Sigmoid colon (tissue), 7 donors: ENCODE measurements at places on chromosomes 16 and 17. TPM values are rescaled to one million over a fixed set of nuclear protein-coding genes. Genes with fewer than 3 reads are reported as not detected.
A peak's percentile ranks its signal among the peaks of the same experiment; 100 is the strongest.

DNA sequence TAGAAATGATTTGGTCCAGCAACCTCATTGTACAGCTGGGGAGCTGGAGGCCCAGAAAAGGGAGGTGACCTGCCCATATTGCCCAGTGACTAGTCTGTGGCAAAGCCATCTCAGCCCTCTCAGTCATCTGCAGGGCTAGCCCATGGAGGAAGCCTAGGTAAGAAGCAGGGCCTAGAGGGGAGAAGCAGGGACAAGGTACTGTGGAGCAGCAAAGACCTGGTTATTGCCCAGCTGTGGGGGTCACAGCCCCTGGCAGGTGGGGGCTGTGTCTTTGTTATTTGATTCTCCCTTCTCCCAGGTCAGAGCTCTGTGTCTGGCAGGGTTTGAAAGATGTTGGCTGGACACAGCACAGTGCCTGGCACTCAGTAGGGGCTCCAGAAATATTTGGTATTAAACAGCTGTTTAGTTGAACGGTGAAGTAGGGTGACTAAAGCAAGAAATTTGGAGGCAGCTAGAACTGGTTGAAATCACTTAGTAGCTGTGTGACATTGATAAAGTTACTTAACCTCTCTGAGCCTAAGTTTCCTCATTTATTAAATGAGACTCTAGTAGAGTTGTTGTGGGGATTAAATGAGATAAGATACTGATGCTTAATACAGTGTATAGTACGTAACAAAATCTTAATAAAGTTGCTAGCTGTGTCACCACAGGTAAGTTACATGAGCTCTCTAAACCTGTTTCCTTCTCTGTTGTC is 17.3 kb downstream of the CCR7 start:
- peak overlapping the region; percentile 89 for H3K27ac ChIP-seq
- H3K27me3 ChIP-seq = no peaks in the 10 kb centered on the region
- DNase-seq = no peak
- H3K4me1 ChIP-seq = peaks cover 65% of the 10 kb centered on the region
- no peaks in the 10 kb centered on the region for H3K36me3 ChIP-seq
- no peak overlapping the region for H3K4me3 ChIP-seq

DNA sequence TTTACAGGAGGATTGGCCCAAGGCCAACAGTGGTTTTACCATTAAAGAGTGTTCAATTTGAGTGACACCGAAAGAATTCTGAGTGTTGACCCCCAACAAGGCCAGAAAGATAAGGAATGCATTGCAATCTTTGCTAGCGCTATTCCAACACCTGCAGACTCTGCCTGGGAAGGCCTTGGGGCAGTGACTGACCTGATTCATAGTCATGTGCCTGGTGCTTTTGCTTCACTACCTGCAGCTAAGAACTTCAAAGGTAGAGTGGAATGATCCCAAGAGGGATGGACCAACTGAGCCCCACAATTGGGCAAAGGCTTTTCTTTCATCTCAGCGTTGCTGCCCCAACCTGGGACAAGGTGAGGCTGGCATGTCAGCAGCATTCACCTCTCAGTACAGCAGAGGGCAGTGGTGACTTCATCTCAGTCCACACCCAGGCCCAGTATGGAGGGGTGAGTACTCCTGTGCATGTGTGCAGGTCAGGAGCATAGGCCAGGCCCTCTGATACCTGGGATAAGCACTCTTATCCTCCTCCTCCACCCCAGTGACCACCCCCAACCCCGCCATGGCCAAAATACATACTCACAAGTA is 149.6 kb upstream of the GNAO1 start:
- H3K4me3 ChIP-seq = no peak overlapping the region
- no peaks in the 10 kb centered on the region for H3K36me3 ChIP-seq
- no peak overlapping the region for H3K27ac ChIP-seq
- H3K4me1 ChIP-seq = no peaks in the 10 kb centered on the region
- no peaks in the 10 kb centered on the region for H3K27me3 ChIP-seq

DNA sequence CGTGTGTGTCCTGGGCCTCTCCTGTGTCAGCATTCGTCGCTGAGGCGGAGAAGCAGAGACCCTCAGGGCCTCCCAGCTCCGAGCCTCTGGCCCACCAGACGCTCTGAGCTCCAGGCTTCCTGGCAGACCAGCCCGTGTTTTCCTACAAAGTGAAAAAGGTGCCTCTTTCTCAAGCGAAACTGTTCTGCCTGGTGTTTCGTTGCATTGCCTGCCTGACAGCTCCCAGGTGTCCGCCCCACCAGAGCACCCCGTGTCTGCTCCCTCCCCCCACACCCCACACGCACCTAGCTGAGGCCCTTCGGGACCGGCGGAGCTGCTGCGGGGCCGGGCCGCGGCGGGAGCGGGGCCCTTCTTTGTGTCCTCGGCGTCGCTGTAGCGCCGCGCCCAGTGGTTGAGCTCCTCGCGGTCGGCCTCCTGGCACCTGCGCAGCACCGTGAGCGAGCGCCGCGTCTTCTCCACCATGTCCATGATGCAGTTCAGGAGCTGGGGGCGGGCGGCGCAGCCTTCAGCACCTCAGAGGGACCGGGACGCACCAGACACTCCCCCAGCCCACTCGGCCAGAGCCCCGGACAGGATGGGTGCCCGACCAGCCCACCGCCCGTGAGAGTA is 14.7 kb upstream of the PABPN1L start:
- peaks cover 25% of the 10 kb centered on the region for H3K27me3 ChIP-seq
- H3K4me1 ChIP-seq = peaks cover 9% of the 10 kb centered on the region
- no peak overlapping the region for H3K27ac ChIP-seq

GRCh38 chr17:60916043-60916442 is 238.4 kb downstream of the BCAS3 start:
- no peak overlapping the region for H3K4me3 ChIP-seq
- no peaks in the 10 kb centered on the region for H3K36me3 ChIP-seq
- no peak overlapping the region for H3K27ac ChIP-seq
- no peaks in the 10 kb centered on the region for H3K27me3 ChIP-seq
- no peaks in the 10 kb centered on the region for H3K4me1 ChIP-seq

DNA sequence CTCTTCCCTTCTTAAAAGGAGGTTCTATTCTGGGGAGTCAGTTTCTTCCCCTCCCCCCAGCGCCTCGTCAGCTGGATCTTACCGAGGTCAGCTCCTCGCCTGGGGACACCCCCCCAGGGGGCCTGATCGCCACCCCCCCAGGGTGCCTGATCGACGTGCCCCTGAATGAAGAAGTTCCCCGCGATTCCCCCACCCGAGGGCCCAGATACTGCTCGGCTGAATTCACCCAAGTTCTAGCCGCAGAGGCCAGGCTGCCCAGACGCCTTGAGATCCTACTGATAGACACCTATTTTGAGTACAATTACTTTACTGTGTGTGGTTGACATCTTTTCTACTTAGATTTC is 1.4 kb downstream of the RAB11FIP3 start:
- no peak overlapping the region for H3K27ac ChIP-seq
- H3K36me3 ChIP-seq = no peaks in the 10 kb centered on the region
- peaks cover 45% of the 10 kb centered on the region for H3K4me1 ChIP-seq
- no peaks in the 10 kb centered on the region for H3K27me3 ChIP-seq

- peaks cover 7% of the 10 kb centered on the region for H3K4me1 ChIP-seq
- H3K27ac ChIP-seq = no peak overlapping the region
- no peaks in the 10 kb centered on the region for H3K36me3 ChIP-seq
These were observed 19.8 kb downstream of the CPD start for GRCh38 chr17:30398328-30399041.

GRCh38 chr16:48911700-48912099 is 301.7 kb upstream of the N4BP1 start:
- H3K4me3 ChIP-seq = no peak overlapping the region
- H3K36me3 ChIP-seq = no peaks in the 10 kb centered on the region
- H3K27me3 ChIP-seq = no peaks in the 10 kb centered on the region
- H3K4me1 ChIP-seq = no peaks in the 10 kb centered on the region
- H3K27ac ChIP-seq = no peak overlapping the region

GRCh38 chr17:81274471-81274855 is 20.6 kb downstream of the SLC38A10 start:
- no peak overlapping the region for H3K27ac ChIP-seq
- peaks cover 40% of the 10 kb centered on the region for H3K36me3 ChIP-seq
- no peak for DNase-seq
- H3K4me3 ChIP-seq = no peak overlapping the region
- no peaks in the 10 kb centered on the region for H3K27me3 ChIP-seq

- peak; percentile 73 for DNase-seq
- H3K4me3 ChIP-seq = peak within 1 kb of the TSS; percentile 56
- peaks cover 42% of the 10 kb centered on the region for H3K4me1 ChIP-seq
- no peaks in the 10 kb centered on the region for H3K36me3 ChIP-seq
- peaks cover 40% of the 10 kb centered on the region for H3K27me3 ChIP-seq
These were observed at the start of gene SRCIN1 for GRCh38 chr17:38605841-38606645. SRCIN1 (minus strand) TSS chr17:38605952; CDS start chr17:38605705, 247 bp downstream.

GRCh38 chr17:76139801-76140660 is 1.0 kb downstream of the FOXJ1 start:
- H3K27me3 ChIP-seq = peaks cover 56% of the 10 kb centered on the region
- H3K4me3 ChIP-seq = no peak overlapping the region
- H3K4me1 ChIP-seq = no peaks in the 10 kb centered on the region
- no peaks in the 10 kb centered on the region for H3K36me3 ChIP-seq
- DNase-seq = no peak

DNA sequence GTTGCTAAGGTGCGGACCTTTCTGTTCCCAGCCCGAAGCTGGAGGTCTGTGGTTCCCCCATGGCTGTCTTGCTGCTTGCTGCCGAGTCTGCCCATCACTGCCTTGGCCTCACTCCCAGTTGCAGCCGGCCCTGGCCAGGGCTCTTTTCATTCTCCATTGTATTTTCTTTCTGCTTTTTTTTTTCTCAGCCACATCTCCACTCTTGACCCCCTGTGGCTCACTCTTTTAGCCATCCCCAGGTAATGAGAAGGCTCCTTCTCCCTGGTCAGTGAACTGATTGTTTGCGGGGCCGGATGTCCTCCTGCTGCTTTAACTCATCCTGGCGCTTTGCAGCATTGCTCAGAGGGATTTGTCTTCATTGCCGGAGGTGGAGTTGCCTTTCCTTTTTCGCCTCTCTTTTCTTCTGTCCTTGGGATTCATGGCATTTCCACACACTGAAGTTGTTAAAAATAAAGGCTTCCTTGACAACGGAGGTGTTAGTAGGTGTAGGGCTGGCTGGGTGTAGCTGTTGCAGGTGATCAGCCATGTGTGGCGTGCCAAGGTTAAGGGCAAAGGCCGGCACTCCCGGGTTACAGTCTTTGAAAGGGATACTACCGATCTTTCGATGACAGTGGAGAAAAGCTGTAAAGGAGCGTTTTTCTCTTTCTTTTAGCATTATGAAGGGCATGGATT is 34.1 kb downstream of the MAP2K6 start:
- DNase-seq = peak; percentile 67
- H3K27ac ChIP-seq = peak overlapping the region; percentile 3
- peaks cover 17% of the 10 kb centered on the region for H3K4me1 ChIP-seq
- no peaks in the 10 kb centered on the region for H3K27me3 ChIP-seq

DNA sequence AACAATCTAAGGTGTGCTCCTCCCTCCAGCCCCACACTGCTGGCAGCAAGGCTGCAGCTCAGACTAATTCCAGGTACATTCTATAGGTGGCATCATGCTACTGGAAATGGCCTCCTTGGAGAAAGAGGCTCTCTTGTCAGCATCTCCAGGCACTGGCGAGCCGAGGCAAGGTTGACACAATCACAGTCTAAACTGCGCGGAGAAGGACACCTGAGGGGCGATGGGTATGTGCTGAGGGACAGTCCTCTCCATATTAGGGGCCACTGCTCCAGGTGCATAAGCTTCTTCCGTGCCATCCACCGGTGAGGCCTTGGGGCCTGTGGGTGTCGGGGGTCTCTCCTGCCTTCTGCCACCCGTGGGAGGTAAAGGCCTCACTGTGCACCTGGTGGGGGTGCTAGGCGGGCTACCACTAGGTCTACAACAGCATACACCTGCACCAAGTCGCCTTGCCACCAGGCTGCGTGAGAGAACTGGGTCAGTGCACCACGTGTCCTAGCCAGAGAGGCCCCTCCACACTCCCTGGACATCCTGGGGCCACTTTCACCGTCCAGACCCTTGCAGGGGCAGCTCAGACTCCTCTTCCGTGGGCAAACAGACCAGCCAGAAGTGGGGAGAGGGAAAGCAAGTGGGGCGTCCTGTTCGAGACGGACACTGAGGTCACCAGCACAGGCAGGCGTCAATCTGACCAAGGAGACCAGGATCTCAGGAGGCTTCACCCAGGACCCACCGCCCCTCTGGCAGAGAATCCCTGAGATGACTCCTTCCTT is 12.1 kb upstream of the CBX8 start:
- no peak for DNase-seq
- no peaks in the 10 kb centered on the region for H3K4me1 ChIP-seq
- H3K4me3 ChIP-seq = no peak overlapping the region
- no peak overlapping the region for H3K27ac ChIP-seq

DNA sequence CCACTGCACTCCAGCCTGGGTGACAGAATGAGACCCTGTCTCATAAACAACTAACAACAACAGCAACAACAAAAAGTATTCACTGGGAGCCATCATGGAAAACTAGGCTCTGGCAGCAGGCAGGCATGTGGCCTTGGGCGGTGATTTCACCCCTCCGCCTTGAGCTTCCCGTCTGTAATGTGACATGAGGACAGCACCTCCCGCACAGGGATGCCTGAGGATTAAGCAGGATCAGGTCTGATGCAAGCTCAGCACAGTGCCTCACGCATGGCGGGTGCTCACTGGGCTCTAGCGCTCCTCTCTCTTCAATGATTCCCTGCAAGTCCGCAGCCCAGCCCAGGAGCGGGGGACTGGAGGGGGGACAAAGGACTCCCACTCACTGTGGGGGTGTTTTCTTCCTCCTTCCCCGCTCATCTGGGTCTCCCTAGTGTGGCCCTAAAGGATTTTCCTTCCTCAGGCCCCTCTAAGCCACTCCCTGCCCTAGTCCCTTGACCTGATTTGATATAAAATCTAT is 2.8 kb downstream of the PLCD3 start:
- no peaks in the 10 kb centered on the region for H3K36me3 ChIP-seq
- DNase-seq = peak; percentile 68
- H3K4me1 ChIP-seq = no peaks in the 10 kb centered on the region

DNA sequence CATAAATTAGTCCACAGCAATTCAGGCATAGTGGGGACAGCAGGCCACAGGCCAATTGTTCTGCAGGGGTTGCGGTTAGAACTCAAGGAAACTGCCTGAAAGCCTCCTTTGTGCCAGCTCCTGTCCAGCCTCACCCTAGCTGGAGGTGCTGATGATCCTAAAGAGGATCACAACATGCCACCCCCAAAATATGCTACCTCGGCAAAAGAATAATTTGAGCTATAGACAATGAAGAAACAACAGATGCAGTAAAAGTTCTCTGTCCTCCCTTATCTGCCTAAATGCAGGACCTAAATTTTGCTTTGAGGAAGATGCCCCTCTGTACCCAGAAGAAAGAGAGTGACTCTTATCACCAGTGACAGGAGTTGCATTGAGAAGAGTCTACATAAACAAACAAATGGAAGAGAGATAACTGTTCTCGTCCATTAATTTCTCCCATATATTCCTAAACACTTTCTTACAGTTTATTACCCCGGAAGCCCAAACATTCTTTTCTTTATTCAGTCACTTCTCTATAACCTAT is 14.7 kb downstream of the ALOX15 start:
- H3K27ac ChIP-seq = no peak overlapping the region
- H3K4me1 ChIP-seq = peaks cover 3% of the 10 kb centered on the region
- DNase-seq = no peak
- H3K36me3 ChIP-seq = no peaks in the 10 kb centered on the region

Gene SNAI3
- polyA plus RNA-seq = 3.0 TPM

Gene PLK1
- polyA plus RNA-seq = 9.0 TPM

Gene SLC47A1
- 0.82 TPM for polyA plus RNA-seq
